Dermis blood vessel endothelial cell (primary cell): ENCODE measurements at places on chromosomes 6 and 20. TPM values are rescaled to one million over a fixed set of nuclear protein-coding genes. Genes with fewer than 3 reads are reported as not detected.

DNA sequence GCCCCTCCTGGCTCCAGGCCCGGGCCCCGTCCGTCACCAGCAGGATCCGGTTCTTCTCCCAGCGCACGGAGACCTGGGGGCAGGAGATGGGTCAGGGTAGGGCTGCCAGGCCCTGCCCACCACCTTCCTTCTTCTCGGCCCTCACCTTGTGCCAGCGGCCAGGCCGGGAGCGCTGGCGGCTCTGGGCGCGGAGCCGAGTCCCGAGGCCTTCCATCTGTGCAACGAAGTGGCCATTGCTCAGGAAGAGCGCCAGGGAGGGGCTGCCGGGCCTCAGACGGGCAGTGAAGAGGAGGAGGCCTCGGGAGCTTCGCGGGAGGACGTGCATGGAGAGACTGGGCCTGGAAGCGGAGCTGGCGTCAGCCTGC, 7.9 kb downstream of the ADRM1 start:
- DNase-seq, result no peak

DNA sequence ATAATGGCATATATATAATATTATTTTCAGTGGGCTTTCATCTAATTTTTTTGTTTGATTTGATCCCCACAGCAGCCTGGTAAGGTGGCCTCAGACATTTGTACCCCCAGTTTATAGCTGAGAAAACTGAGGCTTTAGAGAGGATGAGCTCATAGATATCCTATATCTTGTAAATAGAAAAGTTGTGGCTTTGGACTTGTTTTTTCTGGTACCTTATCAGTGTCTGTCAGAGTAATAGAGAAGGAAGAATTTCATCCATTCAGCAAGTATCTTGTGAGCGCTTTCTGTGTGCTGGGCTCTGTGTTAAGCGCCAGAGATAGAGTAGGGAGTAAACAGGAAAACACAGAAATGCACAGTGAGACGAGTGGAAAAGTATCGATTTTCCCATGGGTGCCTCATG, 27.9 kb downstream of the TAF11 start:
- DNase-seq, result no peak

DNA sequence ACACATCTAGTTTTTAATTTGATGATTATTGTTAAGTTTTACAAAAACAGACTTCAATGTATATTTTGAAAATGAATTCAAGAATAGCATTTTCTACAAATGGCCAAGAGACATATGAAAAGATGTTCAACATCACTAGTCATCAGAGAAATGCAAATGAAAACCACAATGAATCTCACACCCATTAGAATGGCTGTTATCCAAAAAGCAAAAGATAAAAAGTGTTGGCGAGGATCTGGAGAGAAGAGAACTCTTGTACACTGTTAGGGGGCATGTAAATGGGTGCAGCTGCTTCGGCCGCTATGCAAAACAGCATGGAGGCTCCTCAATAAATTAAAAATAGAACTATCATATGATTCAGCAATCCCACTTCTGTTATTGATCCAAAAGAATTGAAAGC, 185.8 kb upstream of the CCN2 start:
- DNase-seq, result no peak

- DNase-seq, result no peak
Observed at GRCh38 chr20:17807651-17808050, 107.9 kb downstream of the BANF2 start.

DNA sequence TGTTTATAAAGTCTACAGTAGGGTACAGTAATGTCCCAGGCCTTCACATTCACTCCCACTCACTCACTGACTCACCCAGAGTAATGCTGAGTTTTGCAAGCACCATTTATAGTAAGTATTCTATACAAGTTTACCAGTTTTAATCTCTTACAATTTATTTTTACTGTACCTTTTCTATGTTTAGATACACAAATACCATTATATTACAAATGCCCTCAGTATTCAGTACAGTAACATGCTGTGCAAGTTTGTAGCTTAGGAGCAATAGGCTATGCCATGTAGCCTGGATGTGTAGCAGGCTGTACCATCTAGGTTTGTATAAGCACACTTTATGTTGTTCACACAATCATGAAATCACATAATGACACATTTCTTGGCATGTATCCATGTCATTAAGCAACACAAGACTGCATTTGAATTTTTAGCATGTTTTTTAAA, 673.6 kb downstream of the CD109 start:
- no peak for DNase-seq

DNA sequence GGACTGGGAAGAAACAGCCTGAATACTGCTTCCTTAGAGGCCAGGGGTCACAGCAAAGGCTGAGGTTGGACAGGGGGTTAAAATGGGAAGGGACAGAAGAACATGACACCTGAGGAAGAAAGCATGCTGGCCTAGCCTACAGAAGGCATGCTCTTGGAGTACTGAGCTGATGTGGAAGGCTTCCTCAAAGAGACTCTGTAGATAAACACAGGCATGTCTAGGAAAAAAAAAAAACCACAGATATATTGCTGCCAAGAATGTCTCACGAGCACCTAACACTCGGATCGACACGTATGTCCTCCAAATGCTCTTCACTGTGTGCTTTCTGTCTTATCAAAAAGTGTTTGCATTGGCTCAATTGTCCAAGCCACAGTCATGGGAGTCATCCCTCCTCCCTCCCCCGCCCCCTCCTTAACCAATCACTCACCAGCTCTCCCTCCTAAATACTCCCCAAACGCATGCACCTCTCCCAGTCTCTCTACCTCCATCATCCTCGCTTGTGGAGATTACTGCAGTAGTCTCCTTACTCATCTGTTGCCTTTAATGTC, 101.1 kb upstream of the LRFN2 start:
- DNase-seq, result no peak

GRCh38 chr20:7629880-7630279, 310.4 kb downstream of the HAO1 start:
- peak; percentile 2 for DNase-seq

GRCh38 chr20:34926581-34926980, 29.0 kb downstream of the GSS start:
- DNase-seq, result no peak

GRCh38 chr6:7910298-7910653, 312 bp downstream of the TXNDC5 start:
- DNase-seq, result no peak

DNA sequence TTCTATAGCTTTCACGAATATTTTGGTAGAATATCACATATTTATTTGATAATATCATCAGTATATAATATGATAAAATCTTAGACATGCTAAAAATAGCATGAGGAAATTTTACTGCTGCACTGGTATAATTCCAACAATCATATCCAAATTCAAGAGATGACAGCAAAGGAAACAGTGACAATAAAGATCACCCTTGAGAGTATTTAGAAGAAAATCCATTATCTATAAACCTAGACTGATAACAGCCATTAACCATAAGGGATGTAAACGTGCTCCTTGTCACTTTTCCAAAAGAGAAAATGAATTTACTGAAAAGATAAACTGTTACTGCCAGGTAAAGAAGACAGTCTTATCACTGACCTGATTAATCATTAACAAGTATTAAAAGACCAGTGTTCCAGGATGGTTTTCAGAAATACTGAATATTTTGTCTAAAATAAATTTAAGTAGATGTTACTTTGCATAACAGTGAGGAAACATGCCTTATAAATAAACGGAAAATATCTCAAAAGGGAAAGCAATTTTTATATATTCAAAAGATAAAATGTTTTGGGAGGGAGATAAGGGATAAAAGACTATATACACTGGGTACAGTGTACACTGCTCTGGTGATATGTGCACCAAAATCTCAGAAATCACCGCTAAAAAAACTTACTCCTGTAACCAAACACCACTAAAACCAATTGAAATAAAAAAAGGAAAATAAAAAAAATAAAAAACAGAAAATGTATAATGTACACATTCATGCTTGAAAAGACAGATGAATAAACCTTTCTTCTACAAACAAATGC, 1704.7 kb downstream of the HACE1 start:
- DNase-seq, result no peak

DNA sequence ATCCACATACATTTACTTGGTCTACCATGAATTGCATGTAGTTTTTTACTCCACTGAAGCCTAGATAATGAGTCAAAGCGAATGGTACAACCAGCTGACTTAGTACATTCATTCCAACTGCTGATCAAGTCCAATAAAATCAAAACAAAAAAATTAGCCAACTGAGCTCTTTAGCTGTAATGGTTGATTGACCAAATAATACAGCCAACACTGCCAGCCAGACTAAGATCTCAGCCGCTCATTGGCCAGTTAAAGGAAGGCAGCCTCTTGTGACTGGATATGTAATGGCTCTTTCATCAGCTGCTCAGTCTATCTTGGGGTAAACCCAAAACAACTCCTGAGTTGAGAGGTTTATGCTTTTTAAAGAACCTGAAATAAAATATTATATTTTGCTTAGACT, 204.3 kb upstream of the RSPO3 start:
- no peak for DNase-seq

DNA sequence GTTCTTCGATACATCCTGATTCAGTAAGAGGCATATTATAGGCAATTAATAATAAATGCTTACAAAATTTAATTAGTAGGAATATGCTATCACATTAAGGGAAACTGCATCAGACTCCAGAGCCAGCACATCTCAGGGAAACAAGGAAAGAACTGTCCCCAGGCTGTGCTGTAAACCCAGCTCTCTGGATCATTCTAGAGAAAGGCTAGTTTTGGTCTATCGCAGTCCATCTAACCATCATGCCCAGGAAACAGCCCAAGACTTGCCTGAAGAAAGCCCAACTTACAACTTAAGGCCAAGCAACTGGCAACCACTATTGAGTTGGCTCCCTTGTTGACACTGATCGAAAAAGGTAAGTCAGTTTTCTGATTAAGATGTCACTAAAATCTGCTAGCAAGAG, 11.3 kb downstream of the MAP3K5 start:
- no peak for DNase-seq

GRCh38 chr6:111854683-111855082, 18.6 kb downstream of the FYN start:
- DNase-seq, result no peak

DNA sequence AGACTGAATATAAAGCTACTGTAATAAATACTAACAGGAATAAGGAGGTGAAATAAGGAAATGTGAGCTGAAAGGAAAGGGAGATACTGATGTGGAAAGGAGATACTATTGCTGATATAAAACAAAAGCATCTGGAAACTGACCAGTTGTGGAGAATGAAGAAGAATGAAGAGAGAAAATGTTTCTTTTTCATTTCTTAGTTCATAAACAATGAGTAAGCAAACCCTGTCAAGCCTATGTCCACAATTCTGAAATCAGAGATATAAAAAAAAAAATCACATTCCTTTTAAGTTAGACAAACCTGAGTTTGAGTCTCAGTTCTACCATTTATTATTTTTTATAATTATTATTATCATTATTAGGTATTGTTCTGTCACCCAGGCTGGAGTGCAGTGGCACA, 121.6 kb upstream of the GJE1 start:
- no peak for DNase-seq

- peak; percentile 93 for DNase-seq
Observed at GRCh38 chr6:3176562-3177355, 19.4 kb upstream of the TUBB2A start.

DNA sequence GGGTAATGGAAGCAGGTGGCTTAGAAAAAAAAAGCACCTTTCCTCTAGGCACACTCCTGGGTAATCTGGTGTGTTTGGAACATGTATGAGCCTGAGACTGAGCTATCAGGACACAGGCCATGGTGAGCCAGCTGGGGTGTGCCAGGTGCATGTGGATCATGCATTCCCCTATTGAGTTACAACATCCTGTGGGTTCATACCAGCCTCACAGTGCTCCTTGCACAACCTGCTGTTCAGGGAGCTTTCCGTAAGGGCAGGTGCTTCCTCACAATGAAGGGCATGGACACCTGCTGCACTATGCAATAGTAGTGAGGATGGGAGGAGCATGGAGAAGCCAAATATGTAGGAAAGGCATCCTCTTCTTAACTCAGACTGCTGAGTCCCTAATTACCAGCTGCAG, 197.2 kb upstream of the SUPT3H start:
- DNase-seq, result no peak

DNA sequence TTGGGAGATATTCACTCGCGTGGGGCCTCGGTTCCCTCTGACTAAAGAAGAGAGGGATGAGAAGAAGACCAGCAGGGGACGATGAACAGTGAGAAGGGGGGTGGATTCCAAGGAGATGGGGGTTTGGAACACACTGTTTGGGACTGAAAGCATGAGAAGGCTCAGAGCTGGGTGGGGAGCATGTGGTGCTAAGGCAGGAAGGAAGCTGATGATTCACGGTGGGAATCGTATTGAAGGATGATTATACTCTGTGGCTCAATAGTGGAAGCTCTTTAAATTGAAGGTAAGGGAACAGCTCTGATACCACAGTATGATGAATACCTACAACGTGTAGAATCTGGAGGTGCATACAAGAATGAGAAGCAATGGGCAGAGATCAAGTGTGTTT, 117.5 kb upstream of the KCNK16 start:
- DNase-seq, result peak; percentile 55

GRCh38 chr6:39599973-39600372, 125.2 kb downstream of the KIF6 start:
- DNase-seq, result no peak

GRCh38 chr6:149079911-149080491, 237.5 kb upstream of the TAB2 start:
- no peak for DNase-seq

GRCh38 chr20:3786126-3786484, 435 bp downstream of the CENPB start:
- peak; percentile 79 for DNase-seq

DNA sequence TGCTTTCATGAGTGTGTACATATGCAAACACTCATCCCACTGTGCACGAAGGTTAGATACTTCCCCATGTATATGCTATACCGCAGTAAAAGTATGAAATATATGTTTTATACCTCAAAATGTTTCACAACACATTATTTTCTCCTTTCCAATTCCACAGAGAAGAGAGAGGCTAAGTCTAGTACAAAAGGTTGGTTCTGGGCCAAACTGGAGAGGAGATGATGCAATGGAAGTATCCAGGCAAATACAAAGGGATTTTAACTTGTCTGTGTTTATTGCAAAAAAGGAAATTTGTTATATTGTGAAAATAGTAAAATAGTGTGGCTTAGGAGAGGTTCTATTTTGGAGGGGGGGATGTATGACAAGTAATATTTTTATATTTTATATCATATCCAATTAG, 112.6 kb downstream of the PLCB1 start:
- DNase-seq, result peak; percentile 85

GRCh38 chr20:23155141-23155590, 69.0 kb upstream of the CD93 start:
- DNase-seq, result no peak

The HEY2 gene
- total RNA-seq, result not detected in 2 replicates

The KHDC1L gene
- not detected in 2 replicates for total RNA-seq

The SLC17A3 gene
- 0.17 and 0.28 TPM in 2 replicates for total RNA-seq

The ERGIC3 gene
- total RNA-seq, result 256 and 484 TPM in 2 replicates

The SALL4 gene
- total RNA-seq, result under 0.01 and 0.14 TPM in 2 replicates

The CTAGE9 gene
- not detected in 2 replicates for total RNA-seq

The ARHGAP18 gene
- total RNA-seq, result 110 and 119 TPM in 2 replicates

The RBPJL gene
- total RNA-seq, result not detected in 2 replicates

The EYS gene
- not detected in 2 replicates for total RNA-seq
